Kidney capillary endothelial cell (primary cell): ENCODE measurements at places on chromosomes 12 and 14.

DNA sequence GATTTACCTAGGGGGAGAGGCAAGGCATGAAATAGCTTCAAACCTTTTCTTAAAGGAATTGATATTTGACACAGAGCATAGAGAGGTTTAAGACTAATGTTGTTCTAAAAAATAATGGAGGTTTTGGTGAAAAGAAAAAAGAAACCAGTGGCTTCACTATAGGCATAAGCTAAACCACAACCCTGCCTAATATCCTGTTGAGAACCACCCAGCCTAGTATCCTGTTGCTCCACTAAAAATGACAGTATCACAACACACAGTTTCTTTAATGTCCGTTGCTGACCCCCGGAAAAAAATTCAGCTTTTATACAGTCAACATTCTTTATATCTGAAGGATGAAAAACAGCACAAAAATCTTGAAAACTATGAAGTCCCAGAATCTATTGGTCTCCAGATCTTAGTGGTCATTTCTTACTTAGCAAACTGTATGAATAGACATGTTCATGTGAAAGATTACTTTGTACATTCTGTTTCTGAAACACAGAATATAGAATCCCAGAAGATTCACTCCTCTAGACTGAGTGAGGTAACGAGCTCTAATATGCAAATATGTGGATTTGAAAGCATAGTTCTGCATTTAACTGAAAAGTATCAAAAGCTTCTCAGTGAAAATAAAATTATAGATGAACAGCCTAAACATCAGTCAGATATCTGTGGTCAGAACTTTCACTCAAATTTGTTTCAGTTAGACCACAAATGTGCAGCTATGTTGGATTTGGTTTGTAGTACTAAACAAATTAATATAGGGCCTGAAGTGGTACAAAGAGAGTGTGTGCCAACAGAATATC lies 40.5 kb downstream of the GALC start:
- no peak for DNase-seq

DNA sequence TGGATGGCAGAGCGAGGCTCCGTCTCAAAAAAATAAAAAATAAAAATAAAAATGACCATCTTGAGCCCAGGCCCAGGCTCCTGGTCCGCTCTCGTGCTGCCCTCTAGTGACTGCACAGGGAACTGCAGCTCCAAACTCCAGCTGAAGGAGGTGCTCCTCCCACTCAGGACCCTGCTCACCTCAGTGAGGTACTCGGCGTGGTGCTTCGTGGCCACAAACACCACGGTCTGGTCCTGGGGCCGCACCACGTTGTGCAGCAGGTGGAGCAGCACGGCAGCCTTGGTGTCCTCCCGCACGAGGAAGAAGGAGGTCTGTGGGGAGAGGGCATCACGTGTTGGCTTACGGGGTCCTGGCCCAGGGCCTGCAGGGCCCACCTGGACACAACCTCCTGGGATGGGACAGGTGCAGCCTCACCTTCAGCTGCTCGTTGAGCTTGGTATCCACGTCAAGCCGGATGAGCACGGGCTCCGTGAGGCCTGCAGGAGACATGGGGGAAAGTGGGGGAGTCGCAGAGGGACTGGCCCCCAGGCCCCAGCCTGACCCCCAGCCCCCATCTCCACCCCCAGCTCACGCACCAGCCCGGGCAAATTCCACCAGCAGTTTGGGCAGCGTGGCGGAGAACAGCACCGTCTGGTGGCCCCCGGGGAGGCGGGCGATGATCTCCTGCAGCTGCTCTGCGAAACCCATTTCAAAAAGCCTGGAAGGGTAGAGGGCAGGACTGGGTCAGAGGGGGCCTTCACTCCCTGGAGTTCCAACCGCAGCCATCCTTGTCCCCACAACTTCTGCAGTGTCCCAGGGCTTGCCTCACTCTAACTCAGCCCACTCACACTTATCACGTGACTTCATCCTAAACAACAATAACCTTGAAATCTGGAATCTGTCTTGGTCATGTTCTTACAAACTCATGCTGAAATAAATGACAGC lies 10.6 kb downstream of the DDX54 start:
- DNase-seq, result peak; percentile 48

- DNase-seq, result no peak
Measured at GRCh38 chr12:52798671-52799504, 3.0 kb upstream of the KRT3 start.

GRCh38 chr12:77940011-77940423 lies 109.3 kb downstream of the NAV3 start:
- peak; percentile 88 for DNase-seq
